ENCODE measurements at places on chromosomes 5 and 9.

- DNase-seq = no peak
Observed at GRCh38 chr5:112154940-112155686, 264.0 kb downstream of the EPB41L4A start.

DNA sequence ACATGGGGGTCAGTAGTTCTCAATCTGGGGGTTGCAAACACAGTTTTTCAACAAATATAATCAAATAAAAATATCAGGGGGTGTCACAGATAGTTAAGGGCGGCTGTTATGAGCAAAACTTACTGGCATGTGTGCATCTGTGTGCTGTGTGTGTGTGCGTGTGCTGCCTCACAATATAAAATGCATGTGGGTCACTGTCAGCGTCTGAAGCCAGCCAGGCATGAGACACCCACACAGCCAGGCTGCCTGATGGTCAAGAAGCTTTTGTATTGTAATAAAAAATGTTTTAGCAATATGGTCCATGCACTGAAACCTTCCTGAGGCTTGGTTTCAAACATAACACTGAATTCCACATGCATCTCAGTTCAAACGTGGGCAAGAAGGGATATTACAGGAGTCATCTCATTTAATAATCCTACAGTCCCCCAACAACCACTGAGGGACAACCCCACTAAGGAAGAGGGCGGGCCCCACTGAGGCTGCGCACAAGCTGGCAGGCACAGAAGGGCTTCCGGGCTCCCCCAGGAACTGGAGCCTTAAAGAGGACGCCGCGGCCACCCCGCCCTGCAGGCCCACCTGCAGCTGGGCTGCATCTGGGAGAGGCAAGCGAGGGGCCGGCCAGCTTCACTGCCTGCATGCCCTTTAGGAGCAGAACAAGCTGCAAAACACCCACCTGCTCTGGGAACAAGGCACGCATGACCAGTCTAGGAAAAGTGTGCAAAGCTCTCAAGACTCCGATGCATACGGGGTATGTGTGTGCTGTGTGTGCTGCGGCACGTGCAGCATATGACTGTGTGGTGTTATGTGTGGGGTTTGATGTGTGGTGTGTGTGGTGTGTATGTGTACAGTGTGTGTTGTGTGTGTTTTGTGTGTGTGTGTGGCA is 14.1 kb downstream of the SEMA4D start:
- DNase-seq = no peak

GRCh38 chr9:127770583-127770904 is 7.9 kb downstream of the SH2D3C start:
- DNase-seq = no peak

- DNase-seq = no peak
Observed at GRCh38 chr5:112795944-112796678, 58.4 kb downstream of the APC start.

DNA sequence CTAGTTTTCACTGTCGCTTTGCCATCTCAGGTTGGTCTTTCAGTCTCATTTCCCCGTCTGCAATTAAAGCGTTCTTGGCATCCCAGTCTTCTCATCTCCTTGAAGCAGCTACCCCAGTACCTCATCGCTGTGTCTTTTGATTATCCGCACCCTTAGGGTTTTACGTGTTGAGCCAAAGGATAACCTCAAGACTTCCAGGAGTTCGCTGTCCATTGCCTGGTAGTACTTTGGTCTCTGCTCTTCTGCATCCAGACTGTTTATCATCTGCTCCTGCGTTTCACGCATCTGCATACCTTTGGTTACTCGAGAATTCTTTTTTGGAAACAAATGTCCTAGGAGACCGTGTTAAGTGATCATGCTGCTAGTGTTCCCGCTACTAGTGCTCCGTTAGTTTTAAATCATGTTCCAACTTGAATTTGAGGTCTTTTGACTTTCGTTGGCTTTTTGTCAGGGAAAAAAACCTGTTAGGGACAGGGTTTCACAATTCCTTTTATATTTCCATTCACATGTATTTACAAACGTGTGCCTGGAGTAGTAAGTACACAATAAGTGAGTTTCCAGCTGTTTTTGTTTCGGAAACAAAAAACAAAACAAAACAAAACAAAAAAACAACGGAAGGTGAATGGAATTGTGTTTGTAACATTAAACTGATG is 888 bp downstream of the RABGAP1 start:
- no peak for DNase-seq

- no peak for DNase-seq
Observed at GRCh38 chr9:20044686-20045085, 255.8 kb upstream of the SLC24A2 start.

GRCh38 chr5:22465177-22465576 is 388.0 kb downstream of the CDH12 start:
- DNase-seq = no peak

DNA sequence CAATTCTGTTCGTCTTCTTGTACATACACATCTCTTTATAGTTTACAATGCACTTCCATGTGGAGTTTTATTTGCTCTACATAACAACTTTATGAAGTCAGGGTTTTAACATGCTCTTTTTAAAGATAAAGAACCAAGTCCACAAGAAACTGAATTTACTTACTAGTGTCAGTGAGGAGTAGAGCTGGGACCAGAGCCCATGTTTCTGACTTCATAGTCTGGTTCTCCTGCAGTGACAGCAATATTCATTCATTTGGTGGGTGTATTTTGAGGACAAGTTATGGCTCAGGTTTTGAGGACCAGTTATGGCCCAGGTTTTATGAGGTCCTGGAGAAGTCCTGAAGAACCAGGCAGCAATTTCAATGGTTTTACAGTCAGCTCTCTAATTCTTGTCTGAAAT is 481.9 kb upstream of the TNC start:
- DNase-seq = no peak

- DNase-seq = no peak
Observed at GRCh38 chr9:19224563-19224962, 5.9 kb upstream of the DENND4C start.

DNA sequence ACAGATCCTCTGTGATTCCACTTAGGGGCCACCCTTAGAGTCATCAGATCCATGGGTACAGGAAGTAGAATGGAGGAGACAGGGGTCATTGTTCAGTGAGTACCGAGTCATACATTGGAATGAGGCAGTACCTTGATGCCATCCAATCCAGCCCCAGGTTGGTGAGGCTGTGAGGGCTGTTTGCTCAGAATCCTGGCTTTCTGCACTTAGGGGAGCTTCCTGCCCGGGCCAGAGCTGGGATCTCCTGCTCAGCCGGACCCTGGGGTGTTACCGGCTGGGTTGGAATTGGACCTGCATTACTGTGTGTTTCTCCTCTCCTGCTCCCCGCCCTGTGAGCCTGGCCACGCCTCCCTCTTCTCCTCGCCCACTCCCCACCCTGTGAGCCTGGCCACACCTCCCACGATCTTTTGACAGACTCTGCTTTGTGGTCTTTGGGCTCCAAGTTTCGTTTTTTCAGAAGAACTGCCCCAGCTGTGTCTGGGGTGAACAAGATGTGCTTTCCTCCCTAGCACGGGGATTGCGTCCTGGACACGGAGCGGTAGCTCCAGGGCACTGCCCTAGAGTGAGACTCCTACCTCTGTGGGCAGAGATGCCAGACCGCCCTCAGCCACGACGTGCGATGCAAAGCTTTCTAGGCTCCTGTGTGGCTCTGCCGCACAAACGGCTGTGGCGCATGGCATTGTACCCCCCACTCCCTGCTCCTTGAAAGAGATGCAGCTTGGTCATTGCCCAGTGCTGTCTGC is 15.4 kb downstream of the TRAF2 start:
- peak; percentile 30 for DNase-seq

- no peak for DNase-seq
Observed at GRCh38 chr9:98605116-98605515, 103.6 kb downstream of the GABBR2 start.

DNA sequence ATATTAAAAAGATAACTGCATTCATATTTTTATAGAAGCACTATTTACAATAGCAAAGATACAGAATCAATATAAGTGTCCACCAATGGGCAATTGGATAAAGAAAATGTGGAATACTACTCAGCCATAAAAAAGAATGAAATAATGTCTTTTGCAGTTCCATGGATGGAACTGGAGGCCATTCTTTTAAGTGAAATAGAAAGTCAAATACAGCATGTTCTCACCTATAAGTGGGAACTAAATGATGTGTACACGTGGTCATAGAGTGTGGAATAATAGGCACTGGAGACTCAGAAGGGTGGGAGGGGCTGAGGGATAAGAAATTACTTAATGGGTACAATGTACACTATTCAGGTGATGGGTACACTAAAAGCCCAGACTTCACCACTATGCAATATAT is 53.2 kb downstream of the DENND1A start:
- no peak for DNase-seq

GRCh38 chr5:160463740-160464465 is 42.2 kb downstream of the PTTG1 start:
- DNase-seq = no peak

DNA sequence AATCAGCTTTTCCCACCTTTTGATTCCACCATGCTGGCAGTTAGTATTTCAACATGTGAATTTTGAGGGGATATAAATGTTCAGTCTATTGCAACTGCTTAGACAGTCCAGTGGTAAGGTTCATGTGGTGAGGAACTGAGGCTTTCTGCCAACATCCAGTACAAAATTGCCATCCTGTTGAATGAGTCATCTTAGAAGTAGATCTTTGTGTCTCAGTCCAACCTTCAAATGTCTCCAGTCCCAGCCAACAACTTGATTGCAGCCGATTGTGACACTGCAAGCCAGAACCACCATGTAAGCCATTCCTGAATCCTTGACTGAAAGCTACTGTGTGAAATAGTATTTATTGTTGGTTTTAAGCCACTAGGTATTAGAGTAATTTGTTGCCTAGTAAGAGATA is 331.5 kb upstream of the GRIN3A start:
- no peak for DNase-seq

DNA sequence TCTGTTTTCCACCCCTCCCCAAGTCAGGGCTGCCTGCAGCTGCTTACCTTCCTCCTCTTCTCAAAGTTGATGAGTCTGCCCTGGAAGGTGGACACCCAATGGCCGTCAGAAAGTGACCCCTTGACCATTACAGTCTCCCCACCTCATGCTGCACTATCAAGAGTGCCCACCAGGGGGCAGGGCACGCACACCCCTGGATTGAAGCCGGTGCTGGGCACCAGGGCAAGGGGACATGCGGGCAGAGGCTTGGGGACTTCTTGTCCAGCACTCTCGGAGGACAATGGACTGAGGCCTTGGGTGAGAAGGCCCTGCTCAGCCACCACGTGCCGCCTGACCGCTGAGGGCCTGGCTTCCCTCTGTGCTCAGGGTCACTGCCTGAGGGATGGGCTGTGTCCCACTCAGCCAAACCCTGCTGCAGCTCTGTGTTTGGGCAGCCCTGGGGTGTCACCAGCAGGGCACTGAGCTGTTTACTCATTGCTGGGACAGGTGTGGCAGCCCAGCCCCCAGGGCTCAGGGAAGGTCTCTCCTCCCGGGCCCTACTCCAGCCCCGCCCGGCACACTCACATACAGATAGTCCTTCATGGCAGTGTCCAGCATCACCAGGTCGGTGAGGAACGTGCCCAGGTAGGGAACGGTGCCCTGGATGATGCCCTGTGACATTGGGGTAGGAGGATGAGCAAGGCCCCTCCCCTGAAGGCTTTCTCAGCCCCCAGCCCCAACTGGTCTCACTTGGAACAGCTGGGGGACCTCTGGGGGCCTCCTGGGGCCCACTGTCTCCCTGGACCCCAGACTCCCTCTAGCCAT is 17.7 kb downstream of the RALGDS start:
- DNase-seq = peak; percentile 34

DNA sequence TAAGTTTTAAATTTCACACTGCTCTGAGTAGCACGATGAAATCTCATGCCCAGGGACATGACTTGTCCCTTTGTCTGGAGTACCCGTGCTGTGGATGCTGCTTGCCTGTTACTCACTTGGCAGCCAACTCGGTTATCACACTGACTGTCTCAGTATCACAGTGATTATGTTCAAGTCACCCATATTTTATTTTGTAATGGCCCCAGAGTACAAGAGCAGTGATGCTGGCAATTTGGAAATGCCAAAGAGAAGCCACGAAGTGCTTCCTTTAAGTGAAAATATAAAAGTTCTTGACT is 22.8 kb upstream of the SCGB3A2 start:
- DNase-seq = no peak

- DNase-seq = no peak
Observed at GRCh38 chr5:98614341-98614740, 159.1 kb upstream of the RGMB start.

DNA sequence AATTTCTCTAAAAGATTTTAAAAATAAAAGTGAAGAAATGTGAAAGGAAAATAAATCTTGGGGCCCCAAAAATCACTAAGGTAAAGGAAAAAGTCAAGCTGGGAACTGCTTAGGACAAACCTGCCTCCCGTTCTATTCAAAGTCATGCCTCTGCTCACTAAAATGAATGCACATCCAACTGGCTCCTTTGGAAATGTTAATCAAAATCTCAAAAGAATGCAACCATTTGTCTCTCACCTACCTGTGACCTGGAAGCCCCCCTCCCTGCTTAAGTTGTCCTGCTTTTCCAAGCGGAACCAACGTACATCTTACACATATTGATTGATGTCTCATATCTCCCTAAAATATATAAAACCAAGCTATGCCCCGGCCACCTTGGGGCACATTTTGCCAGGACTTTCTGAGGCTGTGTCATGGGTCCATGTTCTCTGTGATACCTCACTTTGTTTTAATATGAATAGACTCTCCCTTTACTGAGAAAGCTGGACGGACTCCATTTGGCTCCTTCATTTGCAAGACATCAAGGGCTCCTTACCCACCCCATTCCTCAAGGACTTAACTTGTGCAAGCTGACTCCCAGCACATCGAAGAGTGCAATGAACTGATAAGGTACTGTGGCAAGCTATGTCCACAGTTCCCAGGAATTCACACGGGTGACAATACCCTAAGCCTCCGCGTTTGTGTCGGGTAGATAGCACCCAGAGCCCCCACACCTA is 164.3 kb downstream of the SMC2 start:
- DNase-seq = no peak

- DNase-seq = no peak
Observed at GRCh38 chr5:35971186-35971877, 19.9 kb downstream of the UGT3A1 start.

GRCh38 chr5:9212605-9213004 is 333.3 kb downstream of the SEMA5A start:
- DNase-seq = no peak

- DNase-seq = no peak
Observed at GRCh38 chr5:74310386-74310785, 330.1 kb downstream of the ENC1 start.

DNA sequence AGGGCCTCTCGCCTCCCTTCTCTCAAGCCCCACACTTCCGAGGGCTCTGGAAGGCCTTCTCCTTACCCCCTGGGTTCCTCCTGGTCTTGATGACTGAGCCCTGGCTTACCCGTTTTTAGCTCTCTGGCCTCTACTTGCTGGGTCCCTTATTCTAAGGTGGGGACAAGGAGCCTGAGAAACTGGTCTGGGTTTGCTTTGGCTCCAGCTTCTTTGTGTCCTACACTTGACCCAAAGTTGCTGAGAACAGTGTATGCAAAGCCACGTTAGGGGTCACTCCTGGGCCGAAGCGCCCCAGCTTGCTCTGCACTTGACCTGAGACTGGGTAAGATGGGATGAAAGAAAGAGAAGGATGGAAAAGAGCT is 788 bp downstream of the ZNF346 start:
- no peak for DNase-seq

DNA sequence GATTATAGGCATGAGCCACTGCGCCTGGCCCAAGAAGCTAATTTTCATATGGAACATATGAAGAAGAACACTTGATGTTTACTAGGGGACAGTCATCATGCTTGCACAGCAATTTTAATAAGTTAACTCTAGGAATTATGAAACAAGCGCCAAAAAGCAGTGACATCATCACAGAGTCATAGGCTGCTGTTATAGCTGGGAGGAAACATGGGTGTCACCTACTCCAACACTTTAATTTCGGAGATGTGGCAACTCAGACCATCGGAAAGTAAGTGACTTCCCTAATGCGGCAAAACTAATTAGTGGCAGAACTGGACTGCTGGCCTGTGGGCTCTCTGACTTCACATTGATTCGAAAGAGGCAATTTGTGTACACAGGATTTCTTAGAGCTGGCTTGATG is 38.1 kb upstream of the EQTN start:
- DNase-seq = no peak
